Aorta (tissue), 5 donors: ENCODE measurements at places on chromosomes 1 and 21. TPM values are rescaled to one million over a fixed set of nuclear protein-coding genes. Genes with fewer than 3 reads are reported as not detected.

- DNase-seq = no peak
These were observed 51.0 kb downstream of the RPL5 start for GRCh38 chr1:92882819-92883218.

DNA sequence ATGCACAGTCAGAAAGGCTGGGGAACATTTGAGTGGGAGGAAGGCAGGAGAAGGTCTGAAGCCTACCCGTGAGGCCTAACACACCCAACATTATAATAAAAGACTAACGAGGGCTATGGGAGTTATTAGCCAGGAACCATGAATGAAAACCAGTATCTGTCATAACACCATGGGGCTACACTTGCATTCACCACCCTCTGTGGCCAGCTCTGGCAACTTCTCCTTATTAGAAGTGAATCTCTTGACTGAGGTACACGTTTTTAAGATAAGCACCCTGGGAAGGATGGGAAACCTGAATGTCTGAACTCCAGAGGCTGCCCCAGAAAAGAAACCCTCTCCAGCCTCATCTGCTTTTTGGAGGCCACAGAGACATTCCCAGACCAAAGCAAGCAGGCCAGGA lies 204.3 kb upstream of the RAB4A start:
- no peak for DNase-seq

DNA sequence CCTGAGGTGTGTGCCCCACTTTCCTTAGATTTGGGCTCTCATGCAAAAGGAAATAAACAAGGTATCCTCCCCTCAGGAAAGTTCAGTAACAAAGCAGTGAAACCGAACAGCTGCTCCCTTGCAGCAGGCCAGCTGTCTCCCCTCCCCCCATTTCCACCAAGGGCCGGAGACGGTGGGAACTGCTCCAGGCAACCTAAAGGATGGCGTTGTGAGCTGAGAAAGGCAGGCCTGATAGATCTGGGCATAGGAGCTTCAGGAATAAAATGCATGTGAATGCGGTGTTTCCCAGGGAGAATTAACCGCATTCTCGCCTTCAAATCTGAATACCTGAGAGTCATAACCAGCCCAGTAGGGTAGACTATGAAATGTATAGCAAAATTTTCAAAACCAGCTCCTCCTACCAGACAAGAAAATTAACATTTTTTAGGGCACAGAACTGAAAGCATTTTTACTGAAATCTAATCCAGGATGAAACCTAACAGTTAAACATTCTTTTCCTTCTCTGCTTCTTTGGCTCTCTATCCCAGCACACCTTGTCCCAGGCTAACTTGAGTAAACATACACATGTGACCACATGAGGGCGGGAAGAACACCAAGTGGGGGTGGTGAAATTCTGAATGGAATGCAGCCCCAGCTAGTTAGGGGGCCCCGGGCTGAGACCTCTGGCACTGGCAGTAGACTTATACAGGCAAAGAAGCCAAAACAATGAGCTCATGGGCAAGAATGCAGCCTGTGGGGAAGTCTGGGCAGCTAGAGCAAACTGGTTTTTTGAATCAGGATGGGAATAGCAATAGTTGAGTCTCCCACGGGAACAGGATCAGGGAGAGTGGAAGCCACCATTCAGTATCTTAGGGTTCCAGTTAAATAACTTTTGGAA lies 11.5 kb downstream of the MCL1 start:
- peak; percentile 93 for DNase-seq

NECTIN4 gene
- 0.26 TPM for total RNA-seq

DNA sequence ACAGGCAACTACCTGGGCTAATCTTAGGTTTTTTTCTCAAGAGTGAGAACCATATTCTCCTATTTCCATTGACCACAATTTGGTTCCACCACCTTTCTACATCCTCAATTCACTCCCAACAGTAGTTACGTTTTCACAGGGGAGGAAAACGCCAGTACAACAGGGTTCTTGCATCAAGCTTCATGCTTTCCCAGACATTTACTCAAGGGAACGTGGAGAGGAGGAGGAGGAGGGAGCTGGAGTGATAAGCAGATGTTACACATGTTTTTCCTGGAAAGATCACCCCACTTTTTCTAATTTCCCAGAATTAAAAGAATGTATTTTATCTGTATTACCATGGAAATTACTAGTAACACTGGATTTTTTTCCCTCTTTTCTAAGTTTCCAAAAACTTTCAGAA lies 58.3 kb downstream of the RGS5 start:
- DNase-seq = no peak
